ENCODE measurements at places on chromosomes 7 and 10.

DNA sequence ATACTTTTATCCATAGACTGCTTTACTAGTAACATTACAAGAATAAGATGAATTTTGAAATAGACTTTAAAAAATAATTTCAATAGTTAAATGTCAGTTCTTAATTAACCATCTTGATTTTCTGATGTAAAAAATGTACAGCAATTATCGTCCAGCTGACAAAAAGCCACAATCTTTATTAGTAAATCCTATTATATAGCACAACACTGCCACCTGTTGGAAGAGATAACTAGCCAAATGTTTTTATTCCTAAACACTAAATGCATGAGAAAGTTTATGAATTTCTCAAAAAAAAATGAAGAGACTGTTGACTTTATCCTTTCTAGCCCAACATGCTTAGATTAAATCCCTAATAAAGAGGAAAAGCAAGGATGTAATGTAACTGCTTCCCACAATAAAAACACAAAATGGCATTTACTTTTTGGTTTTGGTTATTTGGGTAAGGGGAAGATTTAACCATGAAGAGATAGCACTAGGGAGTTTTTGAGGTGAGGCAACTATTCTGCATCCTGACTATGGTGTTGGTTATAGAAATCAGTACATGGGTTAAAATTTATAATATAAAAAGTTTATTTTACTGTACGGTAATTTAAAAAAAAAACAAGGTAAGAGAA lies 8.0 kb downstream of the COA1 start:
- peak; percentile 35 for DNase-seq

DNA sequence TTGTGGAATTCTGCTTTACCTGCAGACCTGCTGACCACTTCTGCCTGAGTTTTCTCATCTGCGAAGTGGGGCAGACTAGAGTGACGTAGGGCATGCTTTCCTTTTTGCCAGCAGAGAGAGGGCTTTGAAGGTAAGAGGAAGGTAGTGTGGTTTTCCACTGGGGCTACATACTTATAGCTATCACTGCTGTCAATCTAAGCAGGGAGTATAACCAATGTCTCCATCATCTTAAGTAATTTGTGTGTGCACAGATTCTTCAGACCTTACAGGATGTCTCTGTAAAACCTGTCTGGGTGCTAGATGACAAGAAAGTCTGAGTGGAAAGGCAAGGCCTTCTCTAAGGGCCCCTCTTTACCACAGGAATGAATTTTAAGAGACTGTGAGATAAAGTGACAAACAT lies 106.8 kb downstream of the RBM20 start:
- DNase-seq: no peak

DNA sequence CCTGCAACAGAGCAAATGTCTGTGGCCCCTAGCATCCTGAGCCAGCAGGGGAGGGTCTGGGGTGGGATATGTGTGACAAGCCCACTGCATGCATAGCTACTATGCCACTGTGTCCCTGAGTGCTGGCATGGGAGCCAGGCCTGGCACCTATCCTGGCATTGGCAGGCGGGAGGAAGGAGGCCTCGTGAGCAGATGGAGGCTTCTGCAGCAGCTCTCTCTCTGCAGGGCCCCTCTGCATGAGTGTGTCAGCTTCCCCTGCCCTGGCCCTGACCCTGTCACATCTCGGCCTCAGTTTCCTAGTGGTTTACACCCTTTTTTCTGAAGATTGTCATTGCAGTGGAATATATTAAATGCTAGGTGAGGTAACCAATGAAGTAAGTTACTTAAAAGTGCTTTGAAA lies 13.1 kb upstream of the IMPDH1 start:
- no peak for DNase-seq

- no peak for DNase-seq
These were observed 110.3 kb upstream of the ANLN start for GRCh38 chr7:36279200-36279925.

DNA sequence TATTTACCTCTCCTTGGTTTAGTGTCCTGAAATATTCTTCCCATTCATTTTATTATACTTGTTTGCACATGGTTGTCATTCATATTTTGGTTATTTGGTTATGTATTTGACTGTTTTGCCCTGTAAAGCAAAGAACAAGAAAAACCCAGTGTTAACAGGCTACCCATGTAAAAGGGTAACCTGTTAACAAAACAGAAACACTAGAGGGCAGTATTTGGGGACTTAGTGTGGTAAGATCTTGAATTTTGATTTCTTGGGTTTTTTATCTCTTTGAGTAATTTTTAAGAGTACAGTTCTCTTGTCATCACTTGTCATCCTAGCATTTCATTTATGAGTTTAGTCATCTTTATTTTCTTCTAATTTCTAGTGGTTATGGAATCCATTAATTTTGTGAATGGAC lies 51.3 kb downstream of the POLL start:
- peak; percentile 69 for DNase-seq

All from inflammatory macrophage treated with lipopolysaccharide for 1 hour (primary cell).